ENCODE measurements at places on chromosomes 5 and 9. TPM values are rescaled to one million over a fixed set of nuclear protein-coding genes. Genes with fewer than 3 reads are reported as not detected.
A peak's percentile ranks its signal among the peaks of the same experiment; 100 is the strongest.

DNA sequence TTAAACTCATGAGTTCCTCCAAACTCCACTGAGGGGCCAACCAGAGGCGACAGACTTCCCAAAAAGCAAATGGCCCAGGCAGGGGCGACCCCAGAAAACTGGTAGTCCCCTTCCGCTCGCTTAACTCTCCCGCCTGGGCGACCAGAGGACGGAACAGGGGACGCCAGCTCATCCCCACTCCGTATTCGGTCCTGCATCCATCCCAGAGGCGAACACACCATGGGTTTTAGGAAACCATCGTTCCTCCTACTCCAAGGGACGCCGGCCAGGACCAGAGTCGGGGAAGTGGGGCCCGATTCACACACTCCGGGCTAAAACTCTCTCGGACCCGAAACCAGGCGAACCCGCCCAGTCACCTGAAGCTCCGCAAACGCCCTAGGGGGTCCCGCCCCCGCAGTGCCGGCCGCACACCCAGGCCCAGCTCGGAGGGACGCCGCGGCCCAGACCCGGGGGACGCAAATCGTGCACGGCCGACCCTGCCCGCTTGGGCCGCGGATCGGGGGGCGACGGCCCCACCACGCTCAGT is 478 bp downstream of the TEX10 start:
- peak; percentile 36 for DNase-seq

DNA sequence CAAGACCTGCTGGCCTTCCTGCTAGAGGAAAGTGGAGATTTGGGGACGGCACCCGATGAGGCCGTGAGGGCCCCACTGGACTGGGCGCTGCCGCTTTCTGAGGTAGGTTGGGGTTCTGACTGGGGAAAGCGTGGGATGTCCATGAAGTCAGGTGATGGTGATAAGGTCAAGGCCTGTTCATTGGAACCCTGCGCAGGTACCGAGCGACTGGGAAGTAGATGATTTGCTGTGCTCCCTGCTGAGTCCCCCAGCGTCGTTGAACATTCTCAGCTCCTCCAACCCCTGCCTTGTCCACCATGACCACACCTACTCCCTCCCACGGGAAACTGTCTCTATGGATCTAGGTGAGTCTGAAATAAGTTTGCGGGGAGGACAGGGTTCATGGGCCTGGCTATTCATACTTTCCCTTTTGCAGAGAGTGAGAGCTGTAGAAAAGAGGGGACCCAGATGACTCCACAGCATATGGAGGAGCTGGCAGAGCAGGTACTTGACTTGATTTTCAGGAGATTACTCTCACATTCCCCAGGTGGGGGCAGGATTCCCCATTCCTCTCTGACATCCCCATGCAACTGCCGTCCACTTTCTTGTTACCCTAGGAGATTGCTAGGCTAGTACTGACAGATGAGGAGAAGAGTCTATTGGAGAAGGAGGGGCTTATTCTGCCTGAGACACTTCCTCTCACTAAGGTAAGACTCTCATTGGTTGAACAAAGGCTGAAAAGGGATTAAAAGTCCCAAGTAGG is 505 bp downstream of the CREB3 start:
- DNase-seq, result no peak

DNA sequence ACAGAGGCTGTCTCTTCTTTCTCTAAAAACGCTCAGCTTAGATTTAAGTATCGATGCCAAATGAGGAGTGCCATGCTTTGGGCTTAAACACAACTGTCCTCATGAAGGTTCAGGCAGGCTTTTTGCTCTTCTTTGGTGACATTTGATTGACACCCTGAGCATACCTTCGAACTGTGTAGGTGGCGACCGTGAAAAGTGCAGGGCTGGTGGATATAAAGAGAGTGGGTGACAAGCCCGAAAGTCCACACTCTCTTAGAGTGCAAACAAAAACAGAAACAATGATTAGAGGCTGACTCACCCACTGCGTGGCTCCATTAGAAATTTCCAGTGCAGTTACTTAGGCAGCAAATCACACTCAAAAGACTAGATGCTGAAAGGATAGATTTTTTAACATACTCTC is 141.7 kb downstream of the SYK start:
- DNase-seq, result no peak

- no peak for DNase-seq
Measured at GRCh38 chr9:115884846-115885245, 268.7 kb upstream of the PAPPA start.

GRCh38 chr5:174750711-174751110 is 26.3 kb downstream of the MSX2 start:
- DNase-seq, result no peak

- DNase-seq, result no peak
Measured at GRCh38 chr5:170179626-170180025, 53.2 kb upstream of the C5orf58 start.

- DNase-seq, result no peak
Measured at GRCh38 chr5:1027631-1028441, 19.2 kb downstream of the NKD2 start.

GRCh38 chr9:104923740-104924139 is 4.2 kb downstream of the ABCA1 start:
- DNase-seq, result peak; percentile 75

DNA sequence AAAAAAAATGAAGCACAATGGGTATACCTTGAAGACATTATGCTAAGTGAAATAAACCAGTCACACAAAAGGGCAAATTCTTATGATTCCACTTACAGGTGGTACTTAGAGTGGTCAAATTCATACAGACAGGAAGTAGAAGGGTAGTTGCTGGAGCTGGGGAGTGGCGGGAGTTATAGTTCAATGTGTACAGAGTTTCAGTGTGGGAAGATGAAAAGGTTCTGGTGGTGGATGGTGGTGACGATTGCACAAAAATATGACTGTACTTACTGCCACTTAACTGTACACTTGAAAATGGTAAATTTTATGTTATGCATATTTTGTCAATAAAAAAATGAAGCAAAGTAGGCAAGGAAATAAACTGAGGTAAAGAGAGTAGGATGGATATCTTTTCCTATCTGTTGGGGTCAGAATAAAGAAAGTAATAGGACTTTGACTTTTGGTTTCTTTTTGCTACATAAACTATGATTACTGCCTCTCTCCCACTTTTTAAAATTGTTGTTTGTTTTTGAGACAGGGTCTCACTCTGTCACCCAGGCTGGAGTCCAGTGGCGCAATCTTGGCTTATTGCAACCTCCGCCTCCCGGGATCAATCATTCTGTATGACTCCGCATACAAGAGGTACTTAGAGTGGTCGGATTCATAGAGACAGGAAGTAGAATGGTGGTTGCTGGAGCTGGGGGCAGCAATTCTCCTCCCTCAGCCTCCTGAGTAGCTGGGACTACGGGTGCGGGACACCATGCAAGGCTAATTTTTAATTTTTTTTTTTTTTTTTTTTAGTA is 4.0 kb upstream of the PSAT1 start:
- DNase-seq, result no peak

DNA sequence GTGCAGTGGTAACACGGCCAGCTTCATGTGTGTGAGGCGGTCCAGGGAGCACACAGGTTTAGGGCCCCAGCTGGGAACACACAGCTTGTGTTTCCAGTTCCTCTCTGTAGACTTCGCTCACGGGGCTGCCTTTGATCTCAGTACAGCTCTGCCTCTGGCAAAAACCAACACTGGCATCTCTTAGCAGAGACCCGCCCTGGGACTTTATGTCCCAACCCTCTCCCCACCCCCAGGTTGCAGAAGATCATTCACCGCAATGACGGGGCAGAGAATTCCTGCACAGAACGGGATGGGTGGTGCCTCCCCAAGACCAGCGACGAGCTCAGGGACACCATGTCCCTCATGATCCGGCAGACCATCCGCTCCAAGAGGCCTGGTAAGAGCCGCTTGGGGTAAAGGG is 5.2 kb upstream of the CEL start:
- DNase-seq, result no peak

- peak; percentile 25 for DNase-seq
Measured at GRCh38 chr9:91727316-91727861, 222.6 kb downstream of the ROR2 start.

GRCh38 chr9:70117835-70118319 is 74.2 kb downstream of the MAMDC2 start:
- DNase-seq, result no peak

DNA sequence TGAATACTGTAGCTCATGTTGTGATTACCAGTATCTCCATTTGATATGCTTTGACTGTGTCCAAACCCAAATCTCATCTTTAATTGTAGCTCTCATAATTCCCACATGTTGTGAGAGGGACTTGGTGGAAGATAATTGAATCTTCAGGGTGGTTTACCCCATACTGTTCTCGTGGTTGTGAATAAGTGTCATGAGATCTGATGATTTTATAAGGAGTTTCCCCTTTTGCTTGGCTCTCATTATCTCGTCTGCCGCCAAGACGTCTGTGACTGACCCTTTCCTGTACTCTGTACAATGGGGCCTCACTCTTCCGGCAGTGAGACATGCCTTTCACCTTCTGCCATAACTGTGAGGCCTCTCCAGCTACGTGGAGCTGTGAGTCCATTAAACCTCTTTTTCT is 59.3 kb downstream of the TRIO start:
- DNase-seq, result no peak

GRCh38 chr9:113734826-113735225 is 141.3 kb upstream of the ZNF618 start:
- DNase-seq, result no peak

- DNase-seq, result no peak
Measured at GRCh38 chr5:132483661-132484390, 6.7 kb downstream of the IRF1 start.

- no peak for DNase-seq
Measured at GRCh38 chr9:98121058-98121457, 2.0 kb upstream of the TRIM14 start.

- DNase-seq, result no peak
Measured at GRCh38 chr9:89428901-89429890, 68.7 kb downstream of the SEMA4D start.

- no peak for DNase-seq
Measured at GRCh38 chr5:18072600-18072999, 438.3 kb downstream of the TAF11L14 start.

DNA sequence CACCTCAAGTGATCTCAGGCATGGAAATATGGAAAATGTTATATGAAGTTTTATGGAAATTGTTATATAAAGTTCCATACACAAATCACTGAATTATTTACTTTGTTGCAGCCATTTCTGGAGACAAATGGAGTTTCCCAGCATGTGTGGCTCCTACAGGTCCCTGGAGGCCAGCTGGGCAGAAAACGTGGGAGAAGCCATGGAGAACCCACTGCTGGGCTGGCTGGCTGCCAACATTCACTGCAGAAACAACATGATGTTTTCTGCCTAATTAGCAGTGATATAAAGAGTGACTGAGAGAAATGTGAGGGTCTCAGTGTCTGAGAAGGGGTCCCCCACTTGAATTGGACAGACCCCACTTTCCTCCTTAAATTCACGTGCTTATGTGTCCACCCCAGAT is 208.8 kb upstream of the IRX2 start:
- no peak for DNase-seq

- DNase-seq, result no peak
Measured at GRCh38 chr9:89449261-89449671, 48.6 kb downstream of the SEMA4D start.

DNA sequence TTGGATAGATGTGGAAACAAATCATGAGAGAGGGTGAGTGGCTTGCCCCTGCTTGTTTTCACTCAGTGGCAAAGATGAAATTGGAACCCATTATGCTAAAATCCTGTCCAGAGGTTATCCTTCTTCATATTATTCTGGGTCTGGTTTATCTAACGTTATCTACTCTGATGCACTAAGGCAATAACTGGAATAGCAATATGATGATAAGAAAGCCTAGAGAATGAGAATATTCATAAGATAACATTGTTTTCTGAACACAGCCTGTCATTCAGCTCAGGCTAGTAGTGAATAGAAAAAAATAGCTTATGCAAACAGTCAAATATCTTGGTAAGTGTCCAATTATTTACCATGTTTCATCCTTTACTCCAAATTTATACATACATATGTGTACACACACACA is 132.0 kb upstream of the C6 start:
- no peak for DNase-seq

PCDH12 gene
- 0.09 TPM for polyA plus RNA-seq

OMD gene
- polyA plus RNA-seq, result 0.19 TPM

NR2F1-AS1 gene
- not detected for polyA plus RNA-seq

CARD9 gene
- polyA plus RNA-seq, result 0.52 TPM

LOX gene
- not detected for polyA plus RNA-seq

RMND5B gene
- polyA plus RNA-seq, result 60.6 TPM

TAS2R1 gene
- not detected for polyA plus RNA-seq

CHSY3 gene
- not detected for polyA plus RNA-seq

NR2F1 gene
- not detected for polyA plus RNA-seq

SH3GL2 gene
- not detected for polyA plus RNA-seq

EPB41L4A gene
- 0.92 TPM for polyA plus RNA-seq

EGFL7 gene
- polyA plus RNA-seq, result 0.33 TPM

WHRN gene
- polyA plus RNA-seq, result 0.98 TPM

Measured in naive B cell (primary cell).